ENCODE measurements at places on chromosomes 6 and 20. TPM values are rescaled to one million over a fixed set of nuclear protein-coding genes. Genes with fewer than 3 reads are reported as not detected.

The FNDC11 gene
- 0.49 TPM for total RNA-seq

The ZC2HC1B gene
- total RNA-seq = not detected

The GTSF1L gene
- total RNA-seq = not detected

The MAP7 gene
- total RNA-seq = 1.4 TPM

The VSX1 gene
- not detected for total RNA-seq

The SLC17A3 gene
- 0.66 TPM for total RNA-seq

The ZFP57 gene
- 2.6 TPM for total RNA-seq

The PAK5 gene
- not detected for total RNA-seq

The USP49 gene
- 6.7 TPM for total RNA-seq

The FRK gene
- 0.02 TPM for total RNA-seq

The NRN1 gene
- total RNA-seq = 5.8 TPM

The C6orf58 gene
- not detected for total RNA-seq

The HLA-F gene
- total RNA-seq = 550 TPM

The PSORS1C1 gene
- total RNA-seq = not detected

The FAM229B gene
- 1.1 TPM for total RNA-seq

The C20orf141 gene
- not detected for total RNA-seq

The NNAT gene
- total RNA-seq = not detected

The IDH3B gene
- 111 TPM for total RNA-seq

The PXT1 gene
- 0.25 TPM for total RNA-seq

The ZMYND8 gene
- total RNA-seq = 52.3 TPM

The C6orf141 gene
- total RNA-seq = not detected

The ADAM33 gene
- not detected for total RNA-seq

The MCM9 gene
- total RNA-seq = 16.2 TPM

The WDR46 gene
- 70.7 TPM for total RNA-seq

The LINC00237 gene
- total RNA-seq = not detected

The CST7 gene
- 98.4 TPM for total RNA-seq

The BMP2 gene
- total RNA-seq = not detected

The RSPO3 gene
- total RNA-seq = not detected

The MAP3K5 gene
- 38.3 TPM for total RNA-seq

The NDUFAF4 gene
- 31.5 TPM for total RNA-seq

The TENT5A gene
- 0.78 TPM for total RNA-seq

The GRIK2 gene
- not detected for total RNA-seq

The SLC35F1 gene
- total RNA-seq = not detected

The MCM3 gene
- total RNA-seq = 142 TPM

The SLC25A27 gene
- not detected for total RNA-seq

The BPIFB3 gene
- not detected for total RNA-seq

The LAMA4 gene
- not detected for total RNA-seq

The SCUBE3 gene
- total RNA-seq = not detected

The PTCRA gene
- not detected for total RNA-seq

The PHF3 gene
- total RNA-seq = 51.8 TPM

Data from T-helper 1 cell treated with Interleukin-12 subunit alpha and Interleukin-12 subunit beta and Interleukin-4 antibody, amounts not matched to agents 30 ng/mL and 1 ng/mL, for 36 hours (primary cell).